ENCODE measurements at places on chromosomes 5 and 9.

GRCh38 chr5:171283753-171284152 lies 25.3 kb upstream of the TLX3 start:
- DNase-seq, result no peak

DNA sequence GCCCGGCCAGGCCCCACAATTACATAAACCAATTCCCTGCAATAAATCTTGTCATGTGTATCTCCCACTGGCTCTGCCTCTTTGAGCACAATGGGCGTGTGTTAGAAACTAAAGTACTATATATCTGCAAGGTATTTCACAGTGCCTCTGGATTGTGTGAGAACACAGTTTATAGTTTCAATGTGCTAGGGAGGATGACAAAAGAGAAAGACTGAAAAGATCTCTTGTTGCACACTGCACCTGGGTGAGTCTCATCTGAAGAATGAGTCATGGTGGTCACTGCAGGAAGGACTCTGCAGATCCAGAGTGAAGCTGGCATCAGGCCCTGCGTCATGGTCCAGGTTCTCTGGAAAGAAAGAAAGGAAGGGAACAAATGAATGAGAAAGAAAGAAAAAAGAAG lies 20.7 kb upstream of the CTSV start:
- DNase-seq, result no peak

DNA sequence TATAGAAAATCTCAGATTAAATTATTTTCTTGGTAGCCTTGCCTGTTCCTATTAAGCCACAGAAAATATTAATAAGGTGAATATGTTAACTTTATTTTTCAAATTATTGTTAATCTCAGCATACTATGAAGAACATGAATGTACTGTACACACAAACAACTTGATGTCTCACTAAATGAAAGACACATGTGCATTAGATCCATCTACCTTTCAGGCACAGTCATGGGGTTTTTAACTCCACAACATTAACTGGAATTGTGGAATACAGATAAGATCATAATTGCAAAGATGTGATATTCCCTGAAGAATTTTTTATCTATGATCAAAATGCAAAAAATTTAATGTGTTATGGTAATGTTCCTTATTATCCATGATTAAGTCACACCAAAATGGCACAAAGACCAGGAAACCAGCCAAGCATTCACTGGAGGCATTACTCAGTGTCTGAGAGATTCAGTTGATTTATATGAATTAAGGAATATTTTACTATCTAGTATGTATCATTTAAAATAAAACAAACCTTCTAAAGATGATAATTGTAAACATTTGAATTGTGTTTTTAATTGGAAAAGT lies 150.0 kb upstream of the VCAN start:
- DNase-seq, result no peak

DNA sequence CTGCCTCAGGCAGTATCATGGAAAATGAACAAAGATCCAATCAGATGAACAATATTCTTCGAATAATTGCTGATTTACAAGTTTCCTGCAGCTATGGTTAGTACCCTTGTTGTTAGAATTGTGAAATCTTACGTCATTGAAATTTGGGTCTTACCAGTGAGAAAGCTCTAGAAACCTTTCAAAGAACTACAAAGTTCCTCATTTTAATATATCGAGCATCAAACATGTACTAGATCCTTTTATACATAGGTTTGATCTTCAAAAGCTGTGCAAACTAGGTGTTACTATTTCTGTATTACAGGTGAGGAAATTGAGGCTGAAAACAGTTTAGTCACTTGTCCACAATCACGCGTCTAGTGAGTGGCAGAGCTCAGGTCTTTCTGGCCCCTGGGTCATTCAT lies 43.7 kb upstream of the ANGPTL2 start:
- no peak for DNase-seq

DNA sequence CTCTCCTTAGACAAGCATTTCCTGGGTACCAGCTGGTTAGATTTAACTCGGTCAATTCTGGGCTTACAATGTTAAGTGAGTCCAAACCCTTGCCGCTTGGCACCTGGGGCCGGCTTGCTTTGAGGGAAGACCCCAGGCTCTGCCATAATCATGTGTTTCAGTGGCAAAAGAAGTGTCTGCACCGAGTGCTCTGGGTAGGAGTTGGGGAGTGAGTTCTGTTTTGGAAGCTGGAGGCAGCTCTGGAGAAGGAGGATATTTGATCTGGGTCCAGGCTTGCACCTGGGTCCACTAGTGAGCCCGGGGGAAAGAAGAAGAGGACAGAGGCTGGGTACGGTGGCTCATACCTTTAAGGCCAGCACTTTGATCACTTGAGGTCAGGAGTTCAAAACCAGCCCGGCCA lies 8.4 kb upstream of the OLFM1 start:
- DNase-seq, result no peak

GRCh38 chr9:127153501-127153900 lies 31.1 kb upstream of the ANGPTL2 start:
- DNase-seq, result no peak

DNA sequence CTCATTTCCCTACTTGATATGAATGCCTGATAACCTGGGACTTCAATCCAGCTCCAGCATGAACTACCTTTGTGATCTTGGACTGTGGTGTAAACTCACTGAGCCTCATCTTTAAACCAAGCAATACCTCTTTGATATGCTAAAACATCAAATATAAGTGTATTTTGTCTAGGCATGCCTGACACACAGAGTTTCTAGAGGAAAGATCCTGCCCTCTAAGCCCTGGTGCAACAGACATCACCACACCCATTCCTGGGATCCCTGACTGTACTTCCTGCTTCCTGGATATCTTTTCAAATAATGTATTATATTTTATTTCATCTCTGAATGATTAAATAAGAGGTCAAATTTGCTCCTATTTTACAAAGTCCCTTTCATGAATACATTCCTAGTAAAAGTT lies 55.8 kb downstream of the ANXA2R start:
- no peak for DNase-seq

GRCh38 chr9:75186767-75187380 lies 98.6 kb downstream of the OSTF1 start:
- DNase-seq, result no peak

DNA sequence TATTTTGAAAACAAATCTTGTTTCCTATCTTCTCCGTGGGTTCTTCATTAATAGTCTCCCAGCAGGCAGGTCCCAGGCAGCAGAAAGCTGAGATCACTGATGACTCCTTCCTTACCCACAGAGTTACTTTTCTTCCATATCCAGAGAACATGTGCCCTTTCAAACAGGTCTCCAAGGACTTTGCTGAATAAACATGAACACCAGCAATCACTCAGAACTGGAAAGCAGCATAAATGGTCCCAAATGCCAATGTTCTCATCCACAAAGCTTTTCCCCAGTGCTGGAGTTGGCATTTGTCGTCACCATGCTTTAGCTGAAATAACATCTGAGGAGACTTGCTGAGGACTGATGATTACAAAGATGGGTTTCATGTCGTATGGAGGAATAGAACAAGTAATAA lies 134.0 kb downstream of the YIPF5 start:
- DNase-seq, result no peak

DNA sequence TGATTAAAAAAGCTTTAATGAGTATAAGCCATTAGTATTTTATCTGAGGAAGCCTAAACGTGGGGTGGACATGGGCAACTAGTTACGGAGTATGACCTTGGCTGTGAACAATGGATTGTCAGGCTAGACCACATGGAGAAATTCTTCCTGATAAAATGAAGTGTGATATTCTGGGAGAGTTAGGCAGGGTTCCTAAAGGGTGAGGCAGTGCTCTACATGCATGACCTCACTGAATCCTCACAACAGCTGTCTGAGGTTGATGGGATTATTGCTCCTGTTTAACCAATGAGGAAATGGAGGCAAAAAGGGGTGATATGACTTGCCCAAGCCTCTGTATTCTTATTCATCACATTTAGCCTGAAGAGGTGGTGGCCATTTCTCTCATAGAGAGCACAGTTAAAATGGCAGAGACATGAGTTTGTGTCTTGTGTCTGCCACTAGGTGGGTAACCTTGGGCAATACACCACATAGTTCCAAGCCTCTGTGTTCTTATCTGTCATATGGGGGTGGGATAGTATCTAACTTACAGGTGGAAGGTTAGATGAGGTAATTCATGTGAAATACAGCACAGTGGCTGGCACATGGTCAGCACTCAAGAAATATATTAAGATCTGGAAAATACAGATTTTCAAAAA lies 96.1 kb upstream of the NR3C1 start:
- no peak for DNase-seq

- DNase-seq, result no peak
Observed at GRCh38 chr9:76557674-76558225, 98.8 kb downstream of the GCNT1 start.

DNA sequence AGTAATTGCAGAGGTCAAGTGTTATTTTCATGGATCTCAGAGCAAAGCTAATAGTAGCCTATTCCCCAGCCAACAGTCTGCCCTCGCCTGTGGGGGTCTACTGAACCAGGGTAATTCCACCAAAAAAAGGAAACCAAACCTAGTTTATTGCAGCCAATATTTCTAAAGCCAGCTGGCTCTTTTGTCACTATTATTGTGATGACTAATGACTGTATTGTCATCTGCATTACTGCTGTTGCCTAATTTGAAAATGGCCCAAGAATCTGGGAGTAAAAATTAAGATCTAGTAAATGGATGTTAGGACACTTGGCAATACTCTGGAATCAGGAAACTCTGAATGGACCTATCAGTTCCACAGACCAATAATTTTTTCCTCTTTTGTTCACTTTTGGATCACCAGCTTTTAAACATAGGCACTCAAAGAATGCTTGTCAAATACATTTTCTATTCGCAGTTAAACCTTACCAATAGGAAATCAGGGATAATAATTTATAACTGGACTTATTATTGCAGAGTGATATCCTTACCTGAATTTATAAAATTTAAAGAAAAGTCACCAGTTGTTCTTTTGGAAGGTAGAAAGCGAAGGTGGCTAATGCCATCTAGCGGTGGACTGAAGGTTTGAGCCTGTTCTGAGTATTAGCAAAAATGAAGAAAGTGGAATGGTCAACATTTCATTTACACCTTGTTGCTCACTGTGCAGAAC lies 69.2 kb downstream of the SYK start:
- DNase-seq, result no peak

DNA sequence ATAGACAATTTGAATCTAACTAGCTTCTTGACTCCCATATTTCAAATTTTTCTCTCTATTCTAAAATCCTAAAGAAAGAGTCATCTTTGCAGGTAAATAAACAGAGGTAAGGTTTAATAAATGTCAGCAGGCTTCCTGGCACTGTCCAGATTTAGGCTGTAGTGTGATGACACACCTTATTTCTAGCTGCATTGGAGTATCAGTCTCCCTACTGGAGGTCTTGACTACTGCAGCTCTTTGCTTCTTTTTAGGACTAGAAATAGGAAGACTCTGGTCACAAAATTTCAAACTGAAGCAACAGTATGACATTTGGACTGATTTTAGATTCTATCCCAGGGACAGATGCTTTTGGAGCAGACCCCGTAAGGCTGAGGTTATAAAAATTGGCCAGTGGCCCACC lies 40.7 kb upstream of the PPP3R2 start:
- DNase-seq, result no peak

DNA sequence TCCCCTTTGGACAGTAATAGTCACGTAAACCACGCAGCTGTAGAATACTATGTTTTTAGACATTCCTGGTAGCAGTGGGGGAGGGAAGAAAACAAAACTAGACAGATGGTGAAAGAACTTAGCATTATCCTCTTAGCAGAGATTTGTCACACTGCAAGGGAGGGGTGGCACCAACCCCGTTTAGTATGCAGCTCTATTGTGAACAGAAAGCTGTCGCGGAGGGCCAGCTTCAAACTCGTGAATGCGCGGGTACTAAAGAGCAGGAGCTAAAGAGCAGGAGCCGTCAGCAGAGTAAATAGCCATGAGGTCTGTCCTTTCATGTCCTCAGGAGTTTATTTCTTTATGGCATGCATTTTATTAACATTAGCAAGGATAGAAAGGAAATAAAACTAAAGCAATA lies 141.9 kb upstream of the SLC12A2 start:
- no peak for DNase-seq

DNA sequence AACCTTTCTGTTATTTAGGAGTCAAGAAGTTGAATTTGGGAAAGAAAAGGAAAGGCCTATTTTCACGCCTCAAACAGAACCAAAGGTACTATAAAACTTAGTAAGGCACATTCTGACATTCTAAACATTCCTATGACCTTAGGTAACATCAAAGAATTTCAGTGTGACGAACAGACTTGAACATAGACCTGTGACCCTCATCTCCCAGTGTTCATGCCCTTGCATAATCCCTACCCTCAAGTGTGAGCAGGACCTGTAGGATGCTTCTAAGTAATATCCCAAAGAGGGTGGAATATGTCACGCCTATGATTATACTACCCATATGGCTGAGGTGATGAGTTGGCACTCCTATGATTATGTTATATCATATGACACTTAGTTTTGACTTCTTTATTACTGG lies 540.9 kb downstream of the KIF4B start:
- no peak for DNase-seq

DNA sequence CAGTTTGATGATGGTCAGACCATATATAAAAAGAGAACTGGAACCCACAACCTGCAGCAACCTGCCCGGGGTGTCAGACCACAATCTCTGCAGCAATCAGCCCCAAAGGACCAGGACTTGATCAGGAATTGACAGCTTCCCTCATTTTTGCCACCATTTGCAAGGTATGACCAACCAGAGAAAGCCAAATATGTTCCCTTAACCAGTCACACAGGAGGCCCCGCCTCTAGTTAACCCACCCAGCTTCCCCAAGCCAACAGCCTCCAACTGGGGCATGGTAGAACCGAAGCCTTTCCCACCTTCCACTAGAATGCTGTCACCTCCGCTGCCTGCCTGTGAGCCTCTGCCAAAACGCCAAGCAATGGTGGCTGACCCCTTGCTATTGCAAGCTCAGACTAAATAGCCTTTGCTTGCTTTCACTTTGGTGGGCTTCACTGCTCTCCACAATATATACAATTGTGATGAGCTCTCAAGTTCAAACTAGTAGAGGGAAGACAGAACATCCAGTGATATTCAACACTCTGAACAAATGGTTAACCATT lies 86.3 kb downstream of the AK8 start:
- DNase-seq, result no peak

- DNase-seq, result no peak
Observed at GRCh38 chr5:1884678-1885403, 2.1 kb upstream of the IRX4 start.

- DNase-seq, result no peak
Observed at GRCh38 chr5:178257650-178258049, 25.0 kb upstream of the PHYKPL start.

GRCh38 chr5:37248970-37249814 lies at the start of gene CPLANE1:
TSS of gene CPLANE1 (minus strand) at chr5:37249376. CDS start at chr5:37247698, 1,678 bp downstream.
- DNase-seq, result peak; percentile 7

GRCh38 chr9:22215521-22215920 lies 206.4 kb upstream of the CDKN2B start:
- DNase-seq, result no peak

- no peak for DNase-seq
Observed at GRCh38 chr5:122264610-122265009, 47.4 kb upstream of the SNCAIP start.

Data from esophagus squamous epithelium (tissue), 5 donors.